ENCODE measurements at places on chromosomes 4 and X.

DNA sequence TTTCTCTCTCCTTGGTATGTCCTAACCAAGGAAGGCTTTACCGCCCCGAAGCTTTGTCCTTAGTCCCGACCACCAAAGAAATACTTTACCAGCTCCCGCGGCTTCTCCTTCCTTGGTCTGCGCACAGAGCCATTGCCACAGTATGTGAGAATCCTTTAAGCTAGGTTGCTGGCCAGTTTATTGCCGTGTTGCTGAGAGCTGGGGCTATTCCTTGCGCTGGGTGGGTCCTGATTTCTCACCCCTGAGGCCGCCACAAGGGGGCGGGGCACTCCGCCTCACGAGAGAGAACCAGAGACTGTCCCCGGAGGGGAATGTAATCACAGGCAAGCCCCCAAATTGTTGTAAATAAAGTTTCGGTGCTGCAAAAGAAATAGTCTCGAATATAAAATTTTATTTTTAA is 331.0 kb upstream of the PCDH10 start:
- DNase-seq, result no peak

- no peak for DNase-seq
Observed at GRCh38 chr4:7381221-7381889, 53.4 kb downstream of the PSAPL1 start.

GRCh38 chrX:37871626-37872302 is 24.4 kb upstream of the DYNLT3 start:
- DNase-seq, result no peak

DNA sequence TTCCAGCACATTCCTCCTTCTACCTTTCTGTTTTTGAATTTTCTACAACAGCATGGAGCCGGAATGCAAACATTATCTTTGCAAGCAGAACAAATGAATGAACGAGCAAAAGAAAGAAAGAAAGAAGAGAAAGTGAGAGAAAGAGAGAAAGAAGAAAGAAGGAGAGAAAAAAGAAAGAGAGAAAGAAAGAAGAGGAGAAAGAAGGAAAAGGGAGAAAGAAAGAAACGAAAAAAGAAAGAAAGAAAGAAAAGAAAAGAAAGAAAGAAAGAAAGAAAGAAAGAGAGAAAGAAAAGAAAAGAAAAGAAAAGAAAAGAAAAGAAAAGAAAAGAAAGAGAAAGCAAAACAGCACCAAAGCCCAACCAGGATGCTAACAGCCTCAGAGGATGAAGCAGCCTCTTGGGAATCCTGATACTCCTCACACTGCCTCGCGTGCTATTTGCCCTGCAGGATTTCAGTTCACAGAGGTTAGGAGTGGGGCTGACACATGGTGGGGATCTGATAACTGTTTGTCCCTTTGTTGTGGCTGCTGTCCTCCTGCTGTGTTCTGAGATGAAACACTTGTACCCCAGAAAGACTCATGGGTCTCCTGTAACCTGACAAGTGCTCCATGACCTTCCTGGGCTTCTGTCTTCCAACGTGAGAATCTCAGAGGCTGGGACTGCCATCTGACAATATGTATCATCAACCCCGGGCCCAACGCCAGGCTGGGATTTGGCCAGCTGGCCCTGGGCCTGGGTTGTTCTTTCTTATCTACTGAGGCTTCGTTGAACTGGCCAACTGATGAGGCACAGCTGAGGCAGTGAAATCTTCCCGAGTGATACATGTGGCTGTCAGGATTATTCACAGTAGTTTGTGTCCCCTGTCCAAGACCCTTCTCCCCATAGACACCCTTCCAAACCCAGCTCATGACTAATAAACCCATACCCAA is 61.0 kb downstream of the SEPSECS start:
- no peak for DNase-seq

DNA sequence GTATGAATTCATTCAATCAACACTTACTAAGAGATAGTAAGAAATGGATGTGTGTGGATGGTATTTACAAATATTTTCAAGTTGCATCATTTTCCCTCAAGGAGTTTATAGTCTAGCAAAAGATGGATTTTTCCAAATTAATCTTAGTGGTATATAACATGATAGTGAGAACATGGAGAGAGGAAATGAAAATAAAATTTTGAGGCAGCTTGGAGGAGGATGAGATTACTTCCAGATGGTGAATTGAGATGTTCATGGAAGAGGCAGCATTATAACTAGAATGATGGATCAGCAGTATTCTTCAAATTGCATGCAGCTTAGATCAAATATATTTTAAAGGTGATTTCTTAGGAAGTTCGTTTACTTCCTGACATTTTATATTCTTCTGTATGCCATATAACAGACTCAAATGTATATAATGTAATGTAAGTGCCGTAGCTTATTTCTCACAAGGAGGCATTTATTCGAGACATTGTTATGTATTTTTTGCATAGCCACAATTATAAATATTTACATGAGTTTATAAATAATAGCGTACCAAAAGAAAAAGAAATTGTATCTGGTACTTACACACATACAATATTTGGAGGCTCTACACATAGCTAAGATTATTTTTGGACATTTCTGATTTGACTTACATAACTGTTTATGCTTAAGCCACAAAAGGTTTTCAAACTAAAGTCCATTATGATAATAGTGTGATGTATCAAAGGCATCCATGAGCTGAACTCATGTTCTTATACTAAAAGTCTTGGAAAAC is 439.4 kb downstream of the SPRY1 start:
- DNase-seq, result no peak

Measured in CD4-positive, alpha-beta T cell treated with Interleukin-6 at 100 ng/mL for 8 hours (primary cell).